ENCODE measurements at places on chromosomes 2 and 18.
A peak's percentile ranks its signal among the peaks of the same experiment; 100 is the strongest.

- DNase-seq = peak; percentile 52
These were observed 743.6 kb upstream of the FANCL start for GRCh38 chr2:58984731-58985130.

GRCh38 chr2:85797921-85798320 lies 44.1 kb downstream of the ATOH8 start:
- no peak for DNase-seq

DNA sequence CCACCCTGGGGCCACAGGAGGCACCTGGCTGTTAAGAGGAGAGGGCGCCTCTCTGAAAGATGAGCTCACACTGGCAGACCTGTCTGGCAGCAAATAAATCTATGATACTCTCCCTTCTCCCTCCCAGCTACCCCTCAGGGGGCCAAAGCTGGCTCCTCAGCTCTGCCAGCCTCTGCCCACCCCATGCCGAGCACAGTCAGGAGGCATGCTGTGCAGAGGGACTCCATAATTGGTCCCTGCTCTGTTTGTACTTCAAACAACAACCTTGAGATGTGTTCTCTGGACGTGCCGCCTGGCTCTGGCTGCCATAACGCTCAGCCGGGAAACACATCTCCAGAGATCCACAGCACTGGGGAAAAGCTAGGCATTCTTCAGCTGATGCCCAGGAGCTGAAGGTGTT lies 126.7 kb downstream of the GALNT14 start:
- DNase-seq = no peak

- peak; percentile 71 for DNase-seq
These were observed 59.1 kb upstream of the PELI1 start for GRCh38 chr2:64203131-64203857.

- peak; percentile 87 for DNase-seq
These were observed 55.5 kb upstream of the HS6ST1 start for GRCh38 chr2:128374001-128374710.

DNA sequence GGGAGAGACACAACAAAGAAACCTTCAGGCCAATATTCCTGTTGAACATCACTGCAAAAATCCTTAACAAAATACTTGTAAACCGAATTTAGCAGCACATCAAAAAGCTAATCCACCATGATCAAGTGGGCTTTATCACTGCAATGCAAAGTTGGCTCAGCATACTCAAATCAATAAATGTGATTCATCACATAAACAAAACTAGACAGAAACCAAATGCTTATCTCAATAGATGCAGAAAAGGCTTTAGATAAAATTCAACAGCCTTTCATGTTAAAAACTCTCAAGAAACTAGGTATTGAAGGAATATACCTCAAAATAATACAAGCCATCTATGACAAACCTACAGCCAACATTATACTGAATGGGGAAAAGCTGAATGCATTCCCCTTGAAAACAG lies 20.6 kb downstream of the GTF2A1L start:
- no peak for DNase-seq

- no peak for DNase-seq
These were observed 69.1 kb downstream of the UXS1 start for GRCh38 chr2:106124905-106125549.

GRCh38 chr2:85917887-85918795 lies 29.4 kb upstream of the ST3GAL5 start:
- no peak for DNase-seq

GRCh38 chr2:212274215-212274614 lies 264.4 kb downstream of the ERBB4 start:
- no peak for DNase-seq
